Fibroblast of skin of right quadriceps (primary cell): ENCODE measurements at places on chromosomes 3 and 15.

DNA sequence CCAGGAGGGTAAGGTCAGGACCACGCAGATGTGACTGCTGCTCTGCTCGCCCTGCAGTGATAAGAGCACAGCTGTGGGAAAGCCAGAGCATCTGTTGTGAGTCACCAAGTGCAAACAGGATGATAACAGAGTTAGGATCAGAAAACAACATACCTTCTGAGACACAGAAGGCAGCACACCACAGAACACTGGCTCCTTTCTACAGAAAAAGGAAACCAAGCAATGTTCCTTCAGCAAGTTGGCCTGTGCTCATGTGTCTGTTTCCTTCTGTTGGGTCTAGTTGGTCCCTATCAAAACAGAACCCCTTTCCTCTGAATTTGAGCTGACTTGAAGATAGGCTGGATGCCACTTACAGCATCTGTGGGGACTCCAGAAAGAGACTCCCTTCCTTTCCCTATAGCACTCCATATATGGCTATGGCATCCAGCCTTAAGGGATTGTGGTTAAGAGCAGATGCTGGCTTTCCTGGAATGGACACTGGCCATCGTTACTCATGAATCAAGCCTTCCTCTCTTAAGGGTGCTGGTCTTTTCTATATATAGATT, 440.7 kb upstream of the THBS1 start:
- peak; percentile 99 for DNase-seq

DNA sequence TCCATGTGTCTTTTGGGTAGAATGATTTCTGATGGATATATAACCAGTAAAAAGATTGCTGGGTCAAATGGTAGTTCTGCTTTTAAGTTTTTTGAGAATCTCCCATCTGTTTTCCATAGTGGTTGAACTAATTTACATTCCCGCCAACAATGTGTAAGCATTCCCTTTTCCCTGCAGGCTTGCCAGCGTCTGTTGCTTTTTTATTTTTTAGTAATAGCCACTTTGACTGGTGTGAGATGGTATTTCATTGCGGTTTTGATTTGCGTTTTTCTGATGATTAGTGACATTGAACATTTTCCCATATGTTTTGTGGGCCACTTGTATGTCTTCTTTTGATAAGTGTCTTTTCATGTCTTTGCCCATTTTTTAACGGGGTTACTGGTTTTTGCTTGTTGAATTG, 36.3 kb upstream of the MB21D2 start:
- DNase-seq, result peak; percentile 60

- no peak for DNase-seq
These were observed 2.9 kb downstream of the GTF2E1 start for GRCh38 chr3:120745466-120745865.

DNA sequence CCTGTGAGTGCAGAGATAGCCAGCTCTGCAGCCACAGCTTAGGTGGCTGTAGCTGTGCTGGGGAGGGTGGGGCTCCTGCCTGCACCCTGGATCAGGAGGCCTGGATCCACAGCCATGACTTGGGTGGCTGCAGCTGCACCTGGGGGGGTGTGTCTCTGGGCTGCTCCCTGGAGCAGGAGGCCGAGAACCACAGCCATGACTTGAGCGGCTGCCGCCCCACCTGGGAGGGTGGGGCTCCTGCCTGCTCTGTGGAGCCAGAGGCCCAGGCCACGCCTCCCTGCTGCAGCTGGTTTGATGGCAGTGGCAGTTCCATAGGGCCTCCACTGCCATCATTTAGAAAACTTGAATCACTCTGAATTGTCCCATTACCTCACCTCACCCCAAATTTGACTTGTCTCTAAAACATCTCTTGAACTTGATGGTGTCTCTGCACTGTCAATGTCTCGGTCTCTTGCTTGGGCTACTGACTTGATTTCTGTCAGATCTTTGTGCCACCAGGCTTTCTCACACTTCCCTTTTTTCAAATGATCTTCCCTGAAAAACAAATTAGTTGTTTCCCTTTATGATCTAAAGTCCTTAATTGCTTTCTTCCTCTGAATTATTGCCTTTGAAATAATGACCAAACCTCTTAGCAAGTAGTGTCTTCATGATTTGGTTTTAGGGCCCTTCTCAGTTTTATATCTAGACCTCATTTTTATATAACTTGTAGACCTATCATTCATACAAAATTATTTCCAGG, 313.2 kb upstream of the MME start:
- DNase-seq, result no peak

- no peak for DNase-seq
These were observed 9.4 kb upstream of the COPG1 start for GRCh38 chr3:129239991-129240390.

DNA sequence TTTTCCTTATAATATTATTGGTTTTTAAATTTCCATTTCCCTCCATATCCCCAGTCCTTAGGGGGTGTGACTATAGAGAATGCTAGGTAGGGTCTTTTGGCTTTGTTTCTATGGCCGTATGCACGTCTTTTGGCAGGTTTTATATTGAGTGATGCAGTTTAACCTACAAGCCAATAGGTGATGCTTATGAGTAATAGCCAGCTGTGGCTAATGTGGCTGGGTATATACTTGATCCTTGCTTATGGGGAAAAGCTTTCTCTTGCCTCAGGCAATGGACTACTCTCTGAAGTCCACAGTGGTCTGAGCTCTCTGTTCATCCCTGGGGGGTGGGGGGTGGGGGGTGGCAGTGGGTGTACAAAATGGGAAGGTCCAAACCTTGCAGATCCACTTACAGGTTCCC, 223.9 kb downstream of the MFSD1 start:
- DNase-seq, result no peak

- no peak for DNase-seq
These were observed 82.1 kb upstream of the DCLK3 start for GRCh38 chr3:36846406-36846805.

DNA sequence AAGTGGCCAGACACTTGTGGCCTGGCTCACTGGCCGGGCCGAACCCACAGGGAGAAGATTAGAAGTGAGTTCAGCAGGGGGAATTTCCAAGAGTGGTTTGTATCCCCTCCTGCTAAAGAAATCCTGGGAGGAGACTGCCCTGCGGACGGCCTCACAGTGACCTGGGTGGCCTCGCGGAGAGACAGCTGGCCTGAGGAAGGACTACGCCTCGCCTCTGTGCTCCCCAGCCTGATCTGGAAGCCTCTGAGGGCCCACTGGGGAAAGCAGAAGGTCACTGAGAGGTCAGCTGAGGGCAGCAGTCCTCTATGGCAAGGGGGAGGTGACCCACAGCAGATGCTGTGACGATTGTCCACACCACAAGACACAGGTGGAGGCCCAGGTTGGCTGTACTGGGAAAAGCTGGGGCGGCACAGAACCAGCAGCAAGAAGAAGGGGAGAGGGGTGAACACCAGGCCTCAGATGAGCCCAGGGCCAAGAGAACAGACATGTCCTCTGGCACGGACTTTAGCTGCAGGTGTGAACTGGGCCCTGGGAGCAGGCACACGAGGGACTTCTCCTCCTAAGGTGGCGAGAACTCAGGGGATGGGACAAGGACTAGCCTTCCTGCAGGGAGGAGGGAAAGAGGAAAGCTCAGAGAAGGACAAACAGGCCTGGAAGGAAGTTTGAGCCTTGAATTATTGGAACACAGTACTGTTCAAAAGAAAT, 37.2 kb upstream of the DLG1 start:
- no peak for DNase-seq

DNA sequence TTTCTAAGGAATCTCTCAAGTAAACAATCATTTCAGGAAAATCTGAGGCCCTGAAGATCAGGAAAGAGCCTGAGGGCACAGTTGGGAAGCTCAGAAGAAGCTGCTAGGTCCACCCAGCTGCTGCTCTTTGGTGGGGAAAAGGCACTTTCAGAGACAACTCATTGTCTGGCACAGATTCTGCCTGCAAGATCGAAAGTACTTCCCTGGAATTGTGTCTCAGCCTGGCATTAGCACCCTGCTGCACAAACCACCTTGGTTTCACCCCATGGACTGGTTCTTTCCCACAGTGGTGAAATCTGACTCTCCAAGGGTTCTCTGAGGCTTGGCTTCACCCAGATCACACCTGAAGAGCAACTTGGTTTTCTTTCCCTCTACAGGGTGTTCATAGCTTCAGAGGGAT, 18.7 kb downstream of the THRB start:
- DNase-seq, result no peak

DNA sequence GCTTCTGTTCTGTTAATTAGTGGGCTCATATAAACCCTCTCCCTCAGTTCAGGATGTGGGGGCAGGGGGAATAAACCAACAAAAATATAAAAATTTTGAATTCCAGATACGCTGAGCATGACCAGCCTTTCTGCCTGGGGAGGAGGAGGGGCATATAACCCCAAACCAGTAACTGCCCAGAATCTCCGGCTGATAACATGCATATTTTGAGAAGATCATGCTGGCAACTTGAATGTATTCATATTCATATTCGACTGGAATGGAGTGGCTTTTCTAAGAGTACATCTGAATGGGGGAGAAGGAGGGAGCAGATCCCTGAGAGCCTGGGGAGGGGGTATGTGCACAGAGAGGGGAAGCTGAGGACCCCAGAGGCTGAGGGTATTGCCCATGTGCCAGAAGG, 54.5 kb upstream of the LCTL start:
- no peak for DNase-seq
